ENCODE measurements at places on chromosomes 1 and 21.

- no peak for DNase-seq
Measured at GRCh38 chr1:34342334-34342733, 165.6 kb downstream of the C1orf94 start.

DNA sequence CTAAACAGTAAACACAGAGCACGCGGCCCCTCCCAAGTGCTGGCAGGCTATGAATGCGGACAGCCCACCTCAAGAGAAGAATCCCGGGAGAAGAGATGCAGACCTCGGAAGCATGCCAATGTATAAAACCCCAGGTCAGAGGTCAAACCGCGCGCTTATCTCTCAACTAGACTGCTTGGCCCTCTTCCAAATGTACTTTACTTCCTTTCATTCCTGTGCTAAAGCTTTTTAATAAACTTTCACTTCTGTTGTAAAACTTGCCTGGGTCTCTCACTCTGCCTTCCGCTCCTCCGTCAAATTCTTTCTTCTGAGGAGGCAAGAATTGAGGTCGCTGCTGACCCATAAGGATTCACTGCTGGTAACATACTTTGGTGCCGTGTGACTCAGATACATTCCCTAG is 216.0 kb downstream of the S1PR1 start:
- no peak for DNase-seq

- DNase-seq = no peak
Measured at GRCh38 chr1:79848316-79848715, 841.8 kb upstream of the ADGRL4 start.

DNA sequence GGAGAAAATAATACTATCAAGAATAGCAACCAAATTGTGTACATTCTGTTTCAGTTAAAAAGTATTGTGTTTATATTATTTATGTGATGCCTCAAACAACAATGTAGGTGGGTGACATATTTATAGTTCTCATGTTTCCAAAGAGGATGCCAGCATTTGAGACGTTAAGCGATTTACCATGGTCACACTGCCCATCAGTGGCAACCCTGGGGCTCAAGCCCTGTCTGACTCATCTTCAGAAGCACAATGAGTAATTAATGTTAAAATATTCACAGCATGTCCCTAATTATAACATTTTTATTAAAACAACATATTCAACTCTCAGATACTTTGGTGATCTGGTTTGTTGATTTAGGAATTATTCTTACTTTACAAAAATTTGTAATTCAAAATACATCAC is 409.4 kb downstream of the BRINP3 start:
- no peak for DNase-seq

- DNase-seq = no peak
Measured at GRCh38 chr1:26922431-26922729, 837 bp downstream of the NUDC start.

DNA sequence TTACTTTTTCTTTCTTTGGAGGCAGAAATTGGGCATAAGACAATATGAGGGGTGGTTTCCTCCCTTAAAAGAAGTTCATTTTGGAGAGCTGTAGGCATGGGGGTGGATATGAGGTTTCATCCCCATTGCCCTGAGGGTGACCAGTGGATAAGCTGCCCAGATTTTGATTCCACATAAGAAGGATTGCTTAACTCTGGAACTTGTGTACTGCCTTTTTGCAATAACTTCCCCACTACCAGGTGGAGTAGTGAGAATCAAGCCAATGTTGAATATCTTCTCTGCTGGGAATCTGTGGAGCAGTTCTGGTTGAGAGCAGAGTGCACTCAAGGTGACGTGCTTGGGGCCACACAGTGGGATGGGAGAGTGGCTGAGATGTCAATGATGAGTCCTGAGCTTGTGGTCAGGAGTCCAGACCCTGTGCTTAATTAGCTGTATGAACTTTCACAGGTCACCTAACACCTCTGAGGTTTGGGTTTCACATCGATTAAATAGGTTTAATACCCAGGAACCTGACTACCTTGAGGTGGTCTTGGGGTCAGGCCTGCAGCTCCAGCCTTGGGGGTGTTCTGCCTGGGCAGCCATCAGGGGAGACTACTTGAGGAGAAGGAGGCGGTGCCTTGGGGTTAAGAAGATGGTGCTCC is 152.9 kb downstream of the FCRL5 start:
- DNase-seq = no peak

DNA sequence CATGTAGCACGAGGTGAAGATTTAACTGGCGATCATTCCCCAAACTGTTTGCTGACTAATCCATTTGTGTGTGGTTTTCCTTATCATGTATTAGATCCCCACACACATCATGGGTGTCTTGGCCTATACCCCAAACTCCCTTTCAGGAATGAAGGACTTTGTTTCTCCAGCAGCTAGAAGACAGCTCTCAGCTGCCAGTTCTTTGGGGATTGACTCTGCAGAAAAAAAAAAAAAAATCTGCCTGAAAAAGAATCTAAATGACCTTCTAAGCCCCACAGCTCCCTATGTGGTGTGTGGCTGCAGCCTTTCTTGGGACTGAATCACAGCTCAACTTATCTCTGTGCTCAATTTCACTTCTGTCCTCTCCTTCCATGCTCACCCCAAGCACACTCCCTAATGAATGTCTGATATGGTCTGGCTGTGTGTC is 256.3 kb upstream of the DUSP10 start:
- DNase-seq = no peak

DNA sequence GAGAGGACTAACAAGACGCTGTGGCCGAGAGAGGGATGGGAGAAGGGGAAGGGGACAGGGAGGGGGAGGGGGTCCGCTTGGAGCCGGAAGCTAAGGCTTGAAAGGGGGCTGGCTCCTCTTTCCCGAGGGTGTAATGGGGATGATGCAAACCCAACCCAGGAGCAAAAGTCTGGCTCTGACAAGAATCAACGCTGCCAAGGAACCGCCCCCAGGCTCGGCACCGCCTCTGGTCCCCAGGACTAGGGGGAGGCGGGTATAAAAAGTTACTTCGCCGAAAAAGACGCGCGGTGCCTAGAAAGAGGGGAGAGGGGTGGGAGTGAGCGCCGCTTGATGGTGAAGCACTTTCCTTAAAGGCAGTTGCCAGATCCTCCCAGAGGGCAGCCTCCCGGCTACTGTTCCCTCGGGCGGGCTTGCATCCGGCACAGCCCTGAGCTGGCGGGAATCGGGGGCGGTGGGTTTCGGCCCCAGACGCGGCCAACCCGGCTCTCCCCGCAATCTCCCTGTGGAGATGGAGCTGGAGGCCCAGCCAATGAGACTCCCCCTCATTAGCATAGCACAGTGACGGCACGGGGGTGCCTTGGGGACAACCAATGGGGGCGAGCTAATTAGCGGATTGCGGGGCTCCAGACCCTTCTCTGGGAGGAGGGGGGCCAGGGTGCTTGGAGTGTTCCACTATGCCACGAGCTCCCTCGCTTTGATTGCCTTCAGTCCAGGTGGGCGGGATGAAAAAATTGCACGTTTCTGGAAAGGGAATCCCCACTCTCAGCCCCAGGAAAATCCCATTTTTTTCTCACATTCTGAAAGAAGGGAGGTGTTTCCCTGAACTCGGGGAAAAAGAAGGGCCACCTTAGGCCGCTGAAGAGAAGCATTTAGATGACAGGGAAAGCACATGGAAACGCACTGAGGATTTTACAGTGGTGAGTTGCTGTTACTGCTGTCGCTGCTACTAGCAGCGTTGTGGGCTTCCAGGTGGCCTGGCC is at the start of gene KCNT2:
Gene KCNT2 (minus strand): TSS at position 51 of the 980 bp plus-strand sequence. CDS start 131 bp downstream, outside the sequence.
- DNase-seq = peak; percentile 90
